NCI-H748 treated with DMSO at 0.1 percent for 48 hours (cell line): ENCODE measurements at places on chromosomes 1 and 21.

- DNase-seq, result no peak
Measured at GRCh38 chr1:165671526-165671925, 26.8 kb downstream of the ALDH9A1 start.

- DNase-seq, result no peak
Measured at GRCh38 chr1:203045821-203046594, 19.7 kb downstream of the PPFIA4 start.

GRCh38 chr1:119794876-119795240, 16.4 kb downstream of the REG4 start:
- no peak for DNase-seq

GRCh38 chr1:247210062-247210375, 38.2 kb upstream of the ZNF124 start:
- no peak for DNase-seq

- DNase-seq, result no peak
Measured at GRCh38 chr21:28884481-28884880, 108.2 kb downstream of the LTN1 start.

- no peak for DNase-seq
Measured at GRCh38 chr1:918353-918752, 5.4 kb upstream of the SAMD11 start.

- DNase-seq, result no peak
Measured at GRCh38 chr1:240134596-240134995, 42.9 kb downstream of the FMN2 start.

GRCh38 chr1:29123053-29123886, 433 bp downstream of the TMEM200B start:
- no peak for DNase-seq

- DNase-seq, result no peak
Measured at GRCh38 chr1:46613661-46614603, 2.7 kb downstream of the MOB3C start.

DNA sequence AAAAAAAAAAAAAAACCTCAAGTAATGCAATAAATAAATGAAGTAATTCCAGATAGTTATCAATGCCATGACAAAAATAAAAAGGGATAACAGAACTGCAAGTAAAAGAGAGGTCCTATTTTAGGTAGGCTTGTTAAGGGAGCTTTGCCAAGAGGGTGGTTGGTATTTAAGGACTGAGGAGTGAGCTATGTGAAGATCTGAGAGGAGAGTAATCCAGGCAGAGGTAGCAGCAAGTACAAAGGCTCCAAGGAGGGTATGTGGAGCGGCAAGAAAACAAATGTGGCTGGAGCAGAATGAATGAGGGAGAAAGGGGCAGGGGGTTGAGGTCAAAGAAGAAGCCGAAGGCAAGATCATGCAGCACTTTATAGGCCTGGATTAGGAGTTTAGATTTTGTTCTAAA, 59.9 kb upstream of the CDC42BPA start:
- no peak for DNase-seq

DNA sequence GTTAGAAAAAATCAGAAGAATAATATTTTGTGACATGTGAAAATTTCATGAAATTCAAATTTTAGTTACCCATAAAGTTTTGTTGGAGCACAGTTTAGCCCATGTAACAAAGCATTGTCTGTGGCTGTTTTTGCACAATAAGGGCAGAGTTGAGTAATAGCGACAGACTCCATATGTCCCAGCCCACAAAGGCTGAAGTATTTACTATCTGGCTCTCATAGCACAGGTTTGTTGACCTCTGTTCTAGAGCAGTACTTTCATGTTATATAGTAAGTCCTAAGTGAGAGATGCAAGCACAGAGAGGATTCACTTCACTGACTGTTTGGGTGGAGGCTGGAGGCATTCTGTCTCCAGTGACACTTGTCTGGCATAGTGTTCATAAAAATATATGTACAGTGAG, 6.8 kb downstream of the LAMC1 start:
- no peak for DNase-seq

DNA sequence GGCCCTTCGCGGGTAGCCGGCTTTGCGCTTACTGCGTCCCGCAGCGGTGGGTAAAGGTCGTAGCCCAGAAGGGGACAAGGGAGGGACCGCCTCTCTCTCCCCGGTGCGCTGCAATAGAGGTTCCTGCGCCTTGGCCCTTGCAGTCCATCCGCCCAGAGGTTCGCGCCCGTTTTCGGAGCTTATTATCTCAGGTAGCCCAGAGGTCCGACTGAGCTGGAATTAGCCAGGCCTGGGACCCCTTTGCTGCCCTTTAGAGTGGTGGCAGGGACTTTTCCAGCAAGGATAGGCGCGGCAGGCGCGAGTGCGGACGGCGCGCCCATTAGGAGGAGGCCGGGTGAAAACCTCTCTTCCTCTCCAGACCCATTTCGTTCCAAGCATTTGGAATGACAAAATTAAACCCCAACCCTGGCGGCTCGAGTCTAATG, 5.0 kb downstream of the LHX4 start:
- DNase-seq, result no peak

GRCh38 chr1:200775850-200776249, 37.2 kb downstream of the CAMSAP2 start:
- DNase-seq, result no peak

DNA sequence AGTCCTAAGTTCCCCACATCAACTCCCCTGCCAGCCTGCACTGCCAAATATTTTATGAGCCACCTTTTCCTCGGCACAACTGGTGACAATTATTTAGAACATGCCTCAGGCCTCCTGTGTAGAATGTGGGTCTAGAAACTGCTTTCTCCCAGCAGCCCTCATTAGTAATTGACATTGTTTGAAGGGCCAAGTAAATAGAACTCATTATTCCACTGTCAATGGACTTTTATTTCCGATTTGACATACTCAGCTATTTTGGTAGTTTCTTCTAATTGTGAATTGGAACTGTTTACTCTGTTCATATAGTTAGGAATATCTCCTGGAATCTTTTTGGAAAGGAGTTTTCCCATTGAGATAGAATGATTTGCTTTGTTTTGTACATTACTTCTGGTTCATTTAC, 168.8 kb upstream of the L1TD1 start:
- DNase-seq, result no peak

DNA sequence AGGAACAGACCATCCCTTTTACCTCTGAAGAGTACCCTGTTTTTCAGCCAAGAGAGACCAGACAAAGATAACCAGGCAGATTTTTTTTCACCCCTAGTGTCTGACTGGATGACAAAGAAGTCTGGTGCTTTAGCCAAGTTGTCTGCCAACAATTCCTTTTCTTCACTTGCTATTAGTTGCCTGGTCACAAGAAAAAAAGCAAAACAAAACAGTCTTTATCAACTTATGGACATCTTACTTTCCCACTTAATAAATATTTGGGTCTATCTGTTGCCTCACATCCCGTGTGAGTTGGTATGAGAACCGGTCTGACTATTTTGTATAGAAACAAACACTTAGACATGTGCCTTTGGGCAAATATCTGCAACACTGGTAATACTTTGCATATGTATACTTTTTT, 662.9 kb downstream of the PLPP3 start:
- no peak for DNase-seq

- DNase-seq, result no peak
Measured at GRCh38 chr1:117798550-117798949, 130.9 kb downstream of the GDAP2 start.
